Esophagus mucosa (tissue), 1 donor: ENCODE measurements at places on chromosomes 5 and 9. TPM values are rescaled to one million over a fixed set of nuclear protein-coding genes. Genes with fewer than 3 reads are reported as not detected.

The BTNL8 gene
- total RNA-seq = not detected

- ATAC-seq = no peak
These were observed 22.9 kb upstream of the GOLPH3 start for GRCh38 chr5:32197032-32197431.

DNA sequence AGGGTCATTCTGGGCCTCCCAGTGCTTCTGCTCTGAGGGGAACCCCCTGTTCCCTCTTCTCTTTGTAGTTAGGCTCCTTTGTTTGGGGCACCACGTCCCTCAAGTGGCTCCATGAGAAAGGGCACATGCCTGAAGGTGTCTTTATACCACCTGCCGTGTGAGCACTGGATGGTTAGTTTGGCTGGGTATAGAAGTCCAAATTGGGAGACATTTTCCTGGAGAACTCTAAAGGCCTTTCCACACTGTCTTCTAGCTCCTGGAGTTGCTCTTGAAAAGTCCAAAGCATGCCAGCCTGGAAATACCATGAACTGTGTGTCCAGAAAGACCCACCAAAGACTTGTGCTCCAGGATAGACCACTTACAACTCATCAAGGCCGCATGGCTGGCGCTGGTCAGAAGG, 11.1 kb upstream of the CCDC187 start:
- no peak for ATAC-seq

GRCh38 chr5:111122398-111122797, 30.2 kb downstream of the WDR36 start:
- ATAC-seq = no peak
